GM12864 (cell line): ENCODE measurements at places on chromosomes 12 and 14.

DNA sequence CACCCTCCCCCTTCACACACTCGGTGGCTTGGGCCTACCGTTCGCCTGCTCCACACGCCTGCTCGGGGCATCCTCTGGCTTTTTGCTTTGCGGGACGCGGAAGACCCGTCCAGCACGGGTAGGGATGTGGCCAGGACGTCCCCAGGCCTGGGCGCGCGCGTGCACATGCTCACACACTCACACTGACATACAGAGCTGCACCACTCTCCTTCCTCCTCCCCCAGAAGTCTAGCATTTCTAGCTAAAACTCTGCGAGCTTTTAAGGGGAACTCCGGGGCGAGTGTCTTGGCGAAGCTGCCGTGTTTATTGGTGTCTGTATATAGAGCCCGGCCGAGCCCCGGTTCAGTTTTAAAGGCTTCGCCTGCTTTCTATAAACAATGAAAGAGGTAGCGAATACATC, 5.0 kb downstream of the TBX5 start:
- no peak for DNase-seq

DNA sequence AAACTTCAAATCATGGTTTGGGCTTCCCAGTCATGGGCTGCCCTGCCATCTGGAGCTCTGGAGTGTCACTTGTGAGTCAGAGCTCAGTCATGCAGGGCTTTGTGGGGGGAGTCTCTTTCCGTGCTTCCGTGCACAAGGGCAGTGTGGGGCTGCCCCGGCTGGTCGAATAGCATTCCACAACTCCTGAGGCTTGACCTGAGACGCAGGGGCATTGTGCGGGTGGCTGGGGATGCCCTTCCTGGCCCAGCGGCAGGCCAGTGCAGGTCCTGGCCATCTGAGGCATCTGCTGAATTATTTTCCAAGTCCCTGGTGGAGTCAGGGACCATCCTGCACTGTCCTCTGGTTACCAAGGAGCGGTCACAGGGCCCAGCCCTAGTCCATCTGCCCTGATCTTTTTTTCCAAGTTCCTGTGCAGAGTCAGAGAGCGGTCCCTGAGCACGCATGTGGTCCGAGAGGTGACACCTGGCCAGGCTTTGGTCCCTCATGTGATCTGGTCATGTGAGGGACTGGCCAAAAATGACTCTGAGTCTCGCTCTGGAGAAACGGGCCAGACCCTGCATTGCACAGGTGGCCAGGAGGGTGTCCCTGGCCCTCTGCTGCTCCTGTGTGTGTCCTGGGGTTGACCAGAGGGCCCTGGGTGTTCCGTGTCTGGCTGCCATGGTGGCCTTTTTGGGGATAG, 167.0 kb upstream of the ALG10B start:
- DNase-seq: no peak

DNA sequence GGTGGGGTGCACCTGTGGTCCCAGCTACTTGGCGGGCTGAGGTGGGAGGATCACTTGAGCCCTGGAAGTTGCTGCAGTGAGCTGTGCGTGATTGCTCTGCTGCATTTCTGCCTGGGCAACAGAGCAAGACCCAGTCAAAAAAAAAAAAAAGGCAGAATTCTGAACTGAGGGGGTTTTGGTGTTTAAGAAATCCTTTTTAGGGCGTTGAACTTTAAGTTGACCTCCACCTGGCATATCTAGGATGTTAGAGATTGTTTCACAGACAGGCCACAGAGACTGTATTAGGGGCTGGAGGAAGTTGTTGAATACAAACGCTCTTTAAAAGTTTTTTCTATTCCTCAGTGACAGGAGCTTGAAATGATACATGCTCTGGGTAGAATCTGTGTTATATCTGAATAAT, 60.5 kb downstream of the FBXW8 start:
- DNase-seq: no peak

DNA sequence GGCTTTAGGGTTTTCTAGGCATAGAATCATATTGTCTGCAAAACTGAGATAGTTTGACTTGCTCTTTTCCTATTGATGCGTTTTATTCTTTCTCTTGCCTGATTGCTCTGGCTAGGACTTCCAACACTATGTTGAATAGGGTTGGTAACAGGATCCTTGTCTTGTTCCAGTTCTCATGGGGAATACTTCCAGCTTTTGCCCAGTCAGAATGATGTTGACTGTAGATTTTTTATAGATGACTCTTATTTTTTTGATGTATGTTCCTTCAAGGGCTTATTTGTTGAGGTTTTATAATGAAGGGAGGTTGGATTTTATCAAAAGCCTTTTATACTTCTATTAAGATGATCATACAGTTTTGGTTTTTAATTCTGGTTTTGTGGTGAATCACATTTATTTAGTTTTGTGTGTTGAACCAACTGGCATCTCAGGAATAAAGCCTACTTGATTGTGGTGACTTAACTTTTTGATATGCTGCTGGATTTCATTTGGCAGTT, 478.2 kb downstream of the TMEM117 start:
- DNase-seq: no peak

DNA sequence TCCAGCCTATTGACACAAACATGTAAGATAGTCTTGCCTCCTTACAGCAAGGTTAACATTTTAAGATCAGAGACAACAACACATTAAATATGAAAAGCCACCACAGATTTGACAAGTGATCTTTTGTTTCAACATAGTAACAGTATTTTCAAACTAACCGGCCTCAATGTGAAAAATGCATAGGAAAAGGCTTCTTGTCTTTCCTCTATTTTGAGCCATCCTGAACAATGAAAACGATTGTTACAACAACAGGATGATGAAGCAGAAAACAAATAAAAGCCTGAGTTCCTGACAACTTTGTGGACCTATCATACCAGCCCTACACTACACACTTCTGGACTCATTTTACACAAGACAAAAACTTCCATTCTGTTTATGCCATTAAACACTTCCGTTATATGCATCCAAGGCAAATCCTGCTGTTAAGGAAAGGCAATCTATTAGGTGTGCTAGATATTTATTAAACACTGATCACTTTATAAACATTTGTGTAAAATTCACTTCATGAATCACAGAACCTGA, 37.3 kb downstream of the BAZ1A start:
- no peak for DNase-seq

DNA sequence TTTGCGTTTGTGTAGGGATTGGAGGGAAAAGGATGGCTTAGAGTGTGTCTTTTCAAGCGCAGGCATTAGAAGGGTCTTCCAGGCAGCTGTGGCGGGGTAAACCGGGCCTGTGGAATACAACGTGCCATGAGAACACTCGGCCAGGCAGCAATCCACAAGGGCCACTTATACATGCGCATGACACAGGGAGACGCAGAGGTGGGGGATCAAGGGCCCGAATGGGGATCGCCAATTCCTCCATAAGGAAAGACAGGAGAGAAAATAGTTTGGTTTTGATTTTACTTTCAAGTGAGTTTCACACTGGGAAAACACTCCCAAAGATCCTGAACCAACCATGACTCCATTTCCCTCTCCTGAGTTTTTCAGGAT, 71.6 kb downstream of the SPRING1 start:
- no peak for DNase-seq

DNA sequence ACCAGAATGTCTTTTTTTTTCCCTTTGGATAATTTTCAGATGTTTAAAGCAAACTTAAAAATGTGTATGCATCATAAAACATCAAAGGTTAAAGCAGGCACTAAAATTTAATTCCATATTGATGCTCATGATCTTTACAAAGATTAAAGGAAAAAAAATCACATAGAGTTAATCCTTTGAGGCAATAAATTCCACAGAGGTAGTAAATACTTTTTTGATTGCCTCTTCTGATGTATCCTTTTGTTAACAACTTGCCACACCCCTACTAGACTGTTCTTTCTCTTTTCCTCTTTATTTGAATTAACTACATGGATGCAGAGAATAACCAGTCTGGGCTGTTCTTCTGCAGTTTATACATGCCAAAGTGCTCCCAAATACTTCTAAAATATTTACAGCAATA, 45.2 kb upstream of the KCNJ8 start:
- no peak for DNase-seq

- no peak for DNase-seq
Measured at GRCh38 chr12:104280717-104281458, 22.7 kb upstream of the EID3 start.

DNA sequence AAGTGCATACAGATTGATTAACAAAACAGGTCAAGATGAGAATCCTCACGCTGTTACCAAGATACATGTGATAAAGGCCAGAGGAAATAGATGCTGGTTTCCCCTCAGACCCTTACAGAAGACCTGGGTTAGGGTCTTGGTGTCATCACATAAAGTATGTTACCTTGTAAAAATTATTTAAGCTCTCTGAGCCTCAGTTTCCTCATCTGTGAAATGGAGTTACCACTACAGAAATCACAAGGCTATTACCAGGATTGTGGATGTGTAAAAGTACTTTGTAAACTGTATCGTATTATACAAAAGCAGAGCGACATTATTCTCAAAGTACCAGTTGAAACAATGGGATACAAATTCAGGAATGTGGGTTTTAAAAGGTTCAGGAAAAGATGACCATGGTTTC, 14.0 kb downstream of the SAMD4A start:
- no peak for DNase-seq

DNA sequence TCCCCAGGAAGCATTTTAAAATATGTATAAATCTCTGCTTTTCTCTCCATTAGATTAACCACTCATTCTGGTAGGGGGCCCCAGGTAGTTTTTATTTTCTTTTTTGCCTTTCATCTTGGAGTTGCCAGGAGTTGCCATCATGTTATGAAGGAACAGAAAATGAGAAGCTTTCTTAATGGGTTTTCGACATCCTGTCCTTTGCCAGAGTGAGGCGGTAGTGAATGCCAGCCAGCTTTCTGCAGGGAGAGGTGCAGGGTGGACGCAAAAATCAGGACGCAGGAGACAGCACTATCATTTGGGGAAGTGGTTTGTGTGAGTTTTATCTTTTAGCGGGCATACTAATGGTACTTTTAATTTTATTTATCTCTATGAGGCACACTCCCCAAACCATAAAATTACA, 1.7 kb downstream of the RASSF8 start:
- no peak for DNase-seq

DNA sequence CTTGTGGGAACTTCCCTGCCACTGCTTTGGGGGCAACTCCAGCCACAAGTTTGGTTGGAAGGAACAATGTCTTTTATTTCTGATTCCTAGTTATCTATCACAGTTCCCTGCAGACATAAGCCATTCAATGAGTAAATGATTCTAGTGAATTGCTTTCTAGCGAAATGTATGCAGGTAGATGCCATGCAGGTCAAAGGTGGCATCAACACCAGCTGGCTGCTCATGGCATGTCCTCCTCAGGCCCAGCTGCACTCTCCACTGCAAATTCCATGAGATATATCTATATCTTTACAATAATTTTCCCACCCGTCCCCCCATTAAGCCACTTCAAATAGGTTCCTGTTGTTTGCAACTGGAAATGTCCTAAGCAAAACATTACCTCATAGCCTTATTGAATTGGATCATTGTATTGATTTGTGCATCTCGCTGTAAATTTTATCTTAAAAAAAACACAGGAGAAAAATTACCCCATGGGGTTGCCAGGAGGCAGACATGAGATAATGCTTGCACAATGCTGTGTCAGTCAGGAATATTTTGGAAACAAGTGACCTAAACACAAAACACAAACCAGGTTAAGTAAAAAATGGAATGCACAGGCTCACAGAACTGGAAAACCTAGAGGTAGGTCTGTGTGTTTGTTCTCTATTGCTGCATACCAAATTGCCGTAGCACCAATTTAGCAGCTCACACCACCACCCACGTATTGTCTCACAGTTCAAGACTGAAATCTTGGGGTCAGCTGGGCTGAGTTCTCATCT, 32.8 kb upstream of the TXNRD1 start:
- DNase-seq: no peak

DNA sequence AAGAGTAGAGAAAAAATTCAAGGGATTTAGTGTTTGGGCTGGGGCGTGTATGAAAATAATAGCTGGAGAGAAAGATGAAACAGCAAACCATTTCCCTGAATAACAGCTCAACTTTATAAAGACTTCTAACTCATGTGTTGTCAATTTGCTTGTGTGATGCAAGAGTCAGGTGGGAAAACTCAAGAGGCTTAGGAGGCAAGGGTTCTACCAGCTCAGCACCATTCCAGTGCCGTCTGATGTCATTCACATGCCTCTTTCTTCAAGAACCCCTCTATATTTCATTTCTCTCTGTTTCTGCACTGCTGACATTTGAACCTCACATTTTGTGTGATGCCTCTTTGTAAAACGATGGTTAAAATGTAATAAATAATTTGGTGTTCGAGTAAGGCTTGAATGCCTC, 192.2 kb downstream of the PRKD1 start:
- DNase-seq: no peak

DNA sequence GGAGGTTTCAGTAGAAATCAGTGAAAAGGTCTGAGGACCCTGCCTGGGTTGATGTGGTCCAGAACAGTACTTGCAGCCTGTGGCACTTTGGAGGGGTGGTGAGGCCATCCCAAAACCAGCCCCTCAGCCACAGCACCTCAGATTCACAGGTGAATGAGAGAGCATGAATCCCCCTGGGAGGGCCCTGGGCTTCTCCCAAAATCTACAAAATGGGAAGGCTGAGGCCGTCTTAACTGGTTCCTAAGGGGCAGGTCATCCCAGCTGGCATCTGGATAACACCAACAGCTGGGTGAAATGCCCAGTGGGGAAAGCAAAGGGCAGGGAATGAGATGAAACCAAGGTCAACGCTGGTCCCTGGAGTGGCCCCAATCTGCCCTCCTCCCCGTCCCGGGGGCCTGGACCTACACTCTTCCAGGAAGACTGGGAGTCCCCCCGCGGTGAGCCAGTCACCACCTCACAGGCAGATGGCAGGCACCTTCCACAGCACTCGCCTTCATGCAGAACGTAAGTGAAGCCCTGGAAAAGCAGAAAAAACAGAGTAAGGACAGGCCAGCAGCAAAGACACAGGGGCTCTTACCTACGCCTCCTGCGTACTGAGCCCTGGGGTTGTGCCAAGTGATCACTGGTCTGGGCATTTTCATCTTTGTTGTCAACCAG, 26.3 kb upstream of the ANO2 start:
- no peak for DNase-seq

GRCh38 chr12:120892265-120892664, 11.9 kb downstream of the SPPL3 start:
- no peak for DNase-seq

- DNase-seq: no peak
Measured at GRCh38 chr14:23727566-23728335, 91.6 kb downstream of the DHRS2 start.

GRCh38 chr12:124660851-124661250, 93.4 kb upstream of the NCOR2 start:
- no peak for DNase-seq

GRCh38 chr12:58648176-58648575, 272.1 kb downstream of the LRIG3 start:
- DNase-seq: no peak

DNA sequence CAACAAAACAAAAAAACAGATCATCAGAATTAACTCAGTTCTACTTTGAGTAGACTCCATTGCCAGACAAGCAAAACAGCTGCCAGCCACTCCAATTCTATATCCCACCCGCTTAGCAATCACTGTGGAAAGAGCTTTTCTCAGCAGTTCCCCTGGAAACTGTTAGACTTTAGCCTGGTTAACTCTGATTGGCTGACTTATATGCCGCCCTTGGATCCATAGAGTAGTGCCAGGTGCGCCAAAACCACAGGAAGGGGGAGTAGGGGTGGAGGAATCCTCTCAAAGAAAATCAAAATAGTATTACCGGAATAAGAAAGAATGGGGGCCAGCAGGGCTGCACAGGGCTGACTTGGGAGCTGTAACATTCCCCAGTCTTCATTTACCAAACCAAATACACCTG, 5.4 kb upstream of the EML5 start:
- no peak for DNase-seq
